ENCODE measurements at places on chromosomes 3 and 15. TPM values are rescaled to one million over a fixed set of nuclear protein-coding genes. Genes with fewer than 3 reads are reported as not detected.

- DNase-seq, result no peak
- no peaks in the 10 kb centered on the region for H3K4me1 ChIP-seq
- no peak overlapping the region for H3K4me3 ChIP-seq
- H3K27ac ChIP-seq, result no peak overlapping the region
Observed at GRCh38 chr15:62094388-62094787, 27.6 kb downstream of the C2CD4A start.

- DNase-seq, result no peak
- no peaks in the 10 kb centered on the region for H3K4me1 ChIP-seq
- no peaks in the 10 kb centered on the region for H3K27me3 ChIP-seq
- no peaks in the 10 kb centered on the region for H3K36me3 ChIP-seq
- H3K4me3 ChIP-seq, result no peak overlapping the region
- H3K27ac ChIP-seq, result no peak overlapping the region
Observed at GRCh38 chr3:160796813-160797164, 40.8 kb downstream of the PPM1L start.

GHSR gene
- not detected for total RNA-seq

DNA sequence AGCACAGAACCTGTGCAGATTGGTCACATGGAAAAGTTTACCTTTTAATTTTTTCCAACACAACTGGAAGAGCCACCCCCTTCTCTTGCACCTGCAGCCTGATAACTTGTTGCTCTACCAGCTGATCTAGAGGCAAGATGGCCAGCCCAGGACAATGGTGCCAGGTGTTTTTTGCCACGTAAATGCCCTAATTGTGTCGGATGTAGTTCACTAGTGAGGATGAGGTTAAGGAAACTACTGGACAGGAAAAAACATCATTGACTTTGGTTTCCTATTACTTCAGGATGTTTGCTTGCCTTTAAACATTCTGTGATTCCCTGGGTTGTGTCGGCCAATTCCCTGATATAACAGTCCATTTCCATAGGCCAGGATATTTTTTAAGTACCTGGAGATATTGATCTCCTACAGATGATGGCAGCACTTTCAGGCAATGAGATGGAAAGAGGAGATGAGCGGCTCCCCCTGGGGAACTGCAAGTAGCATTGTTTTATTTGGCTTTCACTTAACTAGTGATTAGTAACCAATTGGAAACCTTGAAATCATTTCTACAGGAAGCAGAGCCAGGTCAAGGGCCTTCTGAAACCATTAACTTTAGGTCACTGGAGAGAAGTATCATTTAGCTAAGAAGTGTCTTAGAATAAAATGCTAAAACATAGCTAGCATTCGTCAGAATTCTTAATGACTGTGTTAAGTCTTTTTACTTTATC lies 72.5 kb downstream of the OSBPL10 start:
- H3K4me1 ChIP-seq, result peaks cover 10% of the 10 kb centered on the region
- H3K27ac ChIP-seq, result no peak overlapping the region
- DNase-seq, result no peak

GRCh38 chr15:85943151-85943550 lies 136.5 kb upstream of the AGBL1 start:
- no peaks in the 10 kb centered on the region for H3K4me1 ChIP-seq
- H3K4me3 ChIP-seq, result no peak overlapping the region
- no peak for DNase-seq
- H3K27me3 ChIP-seq, result no peaks in the 10 kb centered on the region
- no peak overlapping the region for H3K27ac ChIP-seq

POLQ gene
- 15.4 TPM for total RNA-seq

A4GNT gene
- not detected for total RNA-seq

GRCh38 chr3:52453496-52454249 lies at the start of gene TNNC1:
TNNC1 (minus strand) TSS chr3:52454041; CDS start chr3:52454015, 26 bp downstream.
- DNase-seq, result peak; percentile 75
- peak within 1 kb of the TSS; percentile 96 for H3K4me3 ChIP-seq
- peaks cover 16% of the 10 kb centered on the region for H3K36me3 ChIP-seq

GRCh38 chr3:37812499-37812896 lies 49.2 kb upstream of the CTDSPL start:
- no peak for DNase-seq
- H3K27me3 ChIP-seq, result no peaks in the 10 kb centered on the region
- H3K4me3 ChIP-seq, result no peak overlapping the region
- H3K27ac ChIP-seq, result no peak overlapping the region

GRCh38 chr15:68818066-68818768 lies 2.5 kb downstream of the ANP32A start:
- peaks cover 14% of the 10 kb centered on the region for H3K36me3 ChIP-seq
- peaks cover 6% of the 10 kb centered on the region for H3K4me1 ChIP-seq
- no peak overlapping the region for H3K27ac ChIP-seq
- peak overlapping the region; percentile 99 for H3K4me3 ChIP-seq
- peak; percentile 43 for DNase-seq

CHRNA7 gene
- total RNA-seq, result 4.4 TPM

GRCh38 chr15:73283366-73283962 lies 85.3 kb downstream of the HCN4 start:
- no peaks in the 10 kb centered on the region for H3K27me3 ChIP-seq
- peaks cover 42% of the 10 kb centered on the region for H3K36me3 ChIP-seq
- no peak overlapping the region for H3K4me3 ChIP-seq
- no peak for DNase-seq

Data from H9 (cell line).